ENCODE measurements at places on chromosomes 4 and X.

GRCh38 chrX:4735299-4735698 is 1021.9 kb upstream of the PRKX start:
- DNase-seq, result no peak

- DNase-seq, result no peak
These were observed 108.3 kb downstream of the DCTD start for GRCh38 chr4:182808673-182809416.

- DNase-seq, result no peak
These were observed 1806.6 kb upstream of the AGA start for GRCh38 chr4:179248821-179249220.

- DNase-seq, result no peak
These were observed 43.9 kb downstream of the TMEM154 start for GRCh38 chr4:152635851-152636250.

- no peak for DNase-seq
These were observed 508.0 kb upstream of the CXorf51A start for GRCh38 chrX:147322496-147322895.

GRCh38 chrX:119667111-119667878 is 25.7 kb downstream of the SEPTIN6 start:
- no peak for DNase-seq

GRCh38 chr4:110610940-110611831 is 11.7 kb downstream of the PITX2 start:
- DNase-seq, result no peak

DNA sequence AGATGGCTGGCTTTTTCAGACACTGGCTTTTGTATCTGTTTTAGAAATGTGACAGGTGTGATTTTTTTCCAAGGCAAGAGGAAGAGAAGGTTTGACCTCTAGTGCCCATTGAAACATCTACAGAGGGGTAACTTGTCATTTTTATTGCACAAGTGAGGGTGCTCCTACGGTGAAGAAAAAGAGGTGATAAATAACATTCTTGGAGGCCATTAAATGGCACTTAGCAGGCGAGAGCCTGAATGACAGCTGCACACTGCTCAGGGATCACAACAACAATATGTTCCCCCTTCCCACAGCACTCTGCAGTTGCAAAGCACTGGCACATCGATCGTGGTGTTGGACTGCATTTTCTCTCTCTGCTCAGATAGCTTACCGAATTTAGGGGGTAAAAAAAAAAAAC is 22.9 kb downstream of the FAM184B start:
- DNase-seq, result no peak

DNA sequence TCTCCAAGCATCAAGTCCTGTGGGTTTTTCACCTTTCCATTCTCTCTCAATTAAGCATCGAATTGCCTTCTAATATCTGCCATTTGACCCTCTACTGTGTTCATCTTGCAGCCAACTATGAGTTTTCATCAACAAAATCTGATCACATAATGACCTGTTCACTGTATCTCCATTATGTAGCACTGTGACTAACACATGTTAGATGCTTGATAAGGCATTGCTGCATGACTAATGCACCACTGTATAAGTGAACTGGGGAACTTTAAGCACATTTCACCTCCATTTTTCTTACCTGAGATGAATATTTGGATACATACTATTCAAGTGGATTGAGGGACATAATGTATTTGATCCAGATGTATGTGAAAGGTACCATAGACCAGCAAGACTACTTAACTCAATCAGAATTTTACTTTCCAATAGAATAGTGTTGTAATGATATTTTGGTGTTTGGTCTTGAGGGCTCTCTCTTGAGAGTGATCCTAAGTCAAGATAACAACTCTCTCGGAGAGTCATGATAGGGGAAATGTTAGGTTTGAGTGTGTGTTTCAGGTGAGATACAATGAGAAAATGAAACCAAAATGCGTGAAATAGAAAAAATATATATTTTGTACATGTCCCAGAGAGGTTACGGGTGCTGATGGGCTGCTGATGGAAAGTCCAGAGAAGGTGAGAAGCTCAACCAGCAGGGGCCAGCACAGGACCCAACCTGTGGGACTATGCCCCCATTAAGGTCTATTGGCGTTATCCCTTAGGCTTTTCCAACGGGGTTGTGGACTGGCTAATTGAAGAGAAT is 60.2 kb upstream of the HS3ST1 start:
- no peak for DNase-seq

- DNase-seq, result peak; percentile 42
These were observed 508.7 kb downstream of the ZNF674 start for GRCh38 chrX:46036508-46036907.

- peak; percentile 57 for DNase-seq
These were observed 11.8 kb upstream of the SH3RF1 start for GRCh38 chr4:169282429-169283113.

DNA sequence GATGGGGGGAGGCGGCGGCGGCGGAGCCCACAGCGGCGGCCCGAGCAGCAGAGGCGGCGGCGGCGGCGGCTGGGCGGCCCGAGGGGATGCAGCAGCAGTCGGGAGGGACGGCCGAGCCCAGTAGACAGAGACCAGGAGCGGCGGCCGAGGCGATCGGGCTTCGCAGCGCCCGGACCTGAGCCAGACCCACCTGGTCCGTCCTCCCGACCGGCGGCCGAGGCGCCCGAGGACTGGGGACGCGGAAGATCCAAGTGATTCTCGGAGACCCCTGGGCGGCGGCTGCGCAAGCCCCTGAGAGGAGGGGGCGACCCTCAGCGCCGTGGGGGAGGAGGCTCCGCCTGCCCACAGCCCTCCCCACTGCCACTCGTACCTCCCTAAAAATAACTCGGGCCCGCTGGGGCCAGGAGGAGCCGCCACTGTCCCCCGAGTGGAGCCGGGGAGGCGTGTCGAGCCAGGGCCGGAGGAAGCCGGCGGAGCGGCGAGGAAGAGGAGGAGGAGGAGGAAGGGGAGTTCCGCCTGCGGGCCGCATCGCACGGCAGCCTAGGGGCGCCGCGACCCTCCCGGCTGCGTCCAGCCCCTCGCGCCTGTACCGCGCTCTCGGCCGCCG is 608 bp downstream of the RAPGEF2 start:
- DNase-seq, result peak; percentile 33

GRCh38 chrX:10813761-10814160 is 193.4 kb upstream of the MID1 start:
- no peak for DNase-seq

GRCh38 chrX:140507982-140508305 is 3.1 kb upstream of the SOX3 start:
- no peak for DNase-seq

DNA sequence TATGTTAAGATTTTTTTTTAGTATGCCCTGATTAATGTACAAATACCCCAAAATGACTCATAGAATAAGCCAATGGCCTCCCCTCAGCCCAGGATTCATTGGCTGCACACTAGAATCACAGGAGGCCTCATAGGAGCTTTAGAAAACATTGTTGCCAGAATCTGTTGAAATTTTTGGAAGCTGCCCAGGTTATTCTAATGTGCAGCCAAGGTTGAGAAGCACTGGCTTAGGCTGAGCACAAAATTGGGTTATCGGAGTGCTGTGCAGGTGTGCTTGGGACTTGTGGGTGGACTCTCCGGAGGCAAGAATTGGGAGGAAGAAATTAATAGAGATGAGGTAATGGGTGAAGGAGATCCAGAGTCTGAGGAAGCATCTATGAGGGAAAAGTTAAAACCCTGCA is 41.3 kb upstream of the VCX start:
- no peak for DNase-seq

DNA sequence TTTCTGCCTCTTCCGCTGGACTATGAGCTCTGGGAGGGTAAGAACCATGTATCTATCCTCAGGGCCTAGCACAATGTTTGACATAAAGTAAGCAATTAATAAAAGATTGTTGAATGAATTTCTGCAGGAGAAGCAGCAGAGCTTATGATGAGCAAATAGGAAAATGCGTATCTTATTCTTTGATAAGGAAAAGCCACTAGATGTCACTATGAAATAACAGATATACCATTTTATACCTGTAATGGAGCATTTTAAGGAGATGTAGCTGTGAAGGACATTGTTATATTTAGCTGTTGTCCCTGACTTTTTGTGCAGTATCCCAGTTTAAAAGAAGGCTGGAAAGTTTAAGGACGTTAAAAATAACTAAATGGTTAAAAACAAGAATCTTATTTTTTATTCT is 147.2 kb upstream of the MBNL3 start:
- no peak for DNase-seq

Measured in fibroblast of skin of right biceps (primary cell).